Activated CD4-positive, alpha-beta T cell treated with anti-CD3 and anti-CD28 coated beads for 36 hours (primary cell): ENCODE measurements at places on chromosomes 12 and 14. TPM values are rescaled to one million over a fixed set of nuclear protein-coding genes. Genes with fewer than 3 reads are reported as not detected.

TAS2R50 gene
- total RNA-seq, result 0.53 TPM

NYNRIN gene
- total RNA-seq, result 0.07 TPM

MUCL1 gene
- not detected for total RNA-seq

CATSPERB gene
- total RNA-seq, result 0.07 TPM

LARP4 gene
- total RNA-seq, result 66.3 TPM

FICD gene
- 4.5 TPM for total RNA-seq

SLCO1B1 gene
- not detected for total RNA-seq

RNASE7 gene
- total RNA-seq, result not detected

GLT8D2 gene
- not detected for total RNA-seq

AQP2 gene
- total RNA-seq, result not detected
